ENCODE measurements at places on chromosomes 5 and 9.

DNA sequence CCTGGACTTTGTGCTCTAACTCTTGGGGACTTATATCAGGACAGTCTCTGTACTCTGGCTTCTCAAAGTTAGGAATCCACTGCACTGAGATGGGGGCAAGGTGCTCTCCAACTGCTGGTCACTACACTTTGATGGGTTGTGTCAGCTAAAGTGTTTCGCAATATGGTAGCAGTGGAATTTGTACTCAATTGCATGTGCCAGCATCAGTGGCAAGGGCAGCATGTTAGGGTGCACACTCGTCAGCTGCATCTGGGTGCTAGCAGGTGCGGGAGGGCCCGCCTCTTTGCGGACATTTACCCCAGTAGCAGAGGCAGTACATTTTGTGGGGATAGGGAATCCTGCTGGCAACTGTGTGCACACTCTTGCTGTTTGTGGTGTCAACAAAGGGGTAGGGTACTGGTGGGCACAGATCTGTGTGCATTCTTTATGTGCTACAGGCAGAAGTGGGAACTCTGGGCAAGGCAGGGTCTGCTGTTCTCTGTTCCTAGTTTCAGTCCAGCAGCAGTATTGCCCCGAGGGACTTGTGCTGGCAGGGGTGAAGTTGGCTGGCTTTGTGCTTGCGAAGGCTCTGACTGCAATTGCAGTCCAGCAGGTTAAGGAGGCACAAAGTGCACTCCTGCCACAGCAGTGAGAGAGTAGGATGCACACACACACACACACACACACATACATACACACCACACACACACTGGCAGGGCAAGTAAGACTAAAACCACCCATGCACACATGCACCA is 924.8 kb upstream of the CDH9 start:
- no peak for DNase-seq

DNA sequence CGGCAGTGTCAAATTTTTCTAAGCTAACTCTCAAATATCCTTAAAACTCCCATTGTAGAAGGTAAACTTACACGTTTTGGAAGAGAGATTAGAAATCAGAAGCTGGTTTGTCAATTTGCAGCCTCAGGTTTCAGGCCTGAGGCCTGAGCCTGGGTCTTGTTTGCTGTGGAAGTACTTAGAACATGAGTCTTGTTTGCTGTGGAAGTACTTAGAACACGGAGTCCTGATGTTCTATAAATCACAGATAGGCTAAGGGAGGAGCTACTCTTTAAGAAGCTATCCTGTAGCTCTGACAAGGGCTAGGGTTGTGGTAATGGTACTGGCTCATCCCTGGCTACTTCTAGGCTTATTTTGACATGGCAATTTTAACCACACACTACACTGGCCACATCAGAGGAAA is 97.8 kb downstream of the FBXW11 start:
- DNase-seq, result no peak

DNA sequence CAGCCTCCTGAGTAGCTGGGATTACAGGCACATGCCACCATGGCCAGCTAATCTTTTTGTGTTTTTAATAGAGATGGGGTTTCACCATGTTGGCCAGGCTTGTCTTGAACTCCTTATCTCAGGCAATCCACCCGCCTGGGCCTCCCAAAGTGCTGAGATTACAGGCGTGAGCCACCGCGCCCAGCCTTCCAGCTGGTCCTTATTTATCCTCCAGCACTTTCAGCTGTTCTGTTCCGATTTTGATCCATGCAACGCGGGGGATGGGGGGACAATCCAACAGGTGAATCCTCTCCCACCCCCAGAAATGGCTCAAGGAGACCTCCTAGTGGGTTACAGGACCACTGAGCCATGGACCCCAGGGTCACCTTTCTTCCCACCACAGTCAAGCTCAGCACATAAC is 14.7 kb upstream of the CDKN2AIPNL start:
- DNase-seq, result no peak

DNA sequence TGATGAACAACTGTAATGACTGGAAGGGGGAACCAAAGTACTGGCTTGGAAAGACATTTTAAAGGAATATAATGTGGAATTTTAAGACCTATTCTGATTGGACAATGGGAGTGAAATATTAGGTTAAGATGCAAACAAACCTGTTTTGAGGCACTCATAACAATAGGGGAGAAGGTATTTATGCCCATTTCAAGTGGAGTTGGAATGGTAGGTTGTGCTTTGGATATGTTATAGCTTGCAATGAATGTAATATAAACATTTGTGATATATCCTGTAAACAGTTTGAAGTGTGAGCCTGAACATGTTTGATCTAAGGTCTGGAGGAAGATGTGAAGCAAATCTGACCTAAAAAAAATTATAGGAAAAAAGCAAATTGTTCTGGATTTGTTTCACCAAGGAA is 129.6 kb upstream of the GRHPR start:
- DNase-seq, result no peak

GRCh38 chr5:121263456-121263855 is 588.2 kb upstream of the FTMT start:
- no peak for DNase-seq

DNA sequence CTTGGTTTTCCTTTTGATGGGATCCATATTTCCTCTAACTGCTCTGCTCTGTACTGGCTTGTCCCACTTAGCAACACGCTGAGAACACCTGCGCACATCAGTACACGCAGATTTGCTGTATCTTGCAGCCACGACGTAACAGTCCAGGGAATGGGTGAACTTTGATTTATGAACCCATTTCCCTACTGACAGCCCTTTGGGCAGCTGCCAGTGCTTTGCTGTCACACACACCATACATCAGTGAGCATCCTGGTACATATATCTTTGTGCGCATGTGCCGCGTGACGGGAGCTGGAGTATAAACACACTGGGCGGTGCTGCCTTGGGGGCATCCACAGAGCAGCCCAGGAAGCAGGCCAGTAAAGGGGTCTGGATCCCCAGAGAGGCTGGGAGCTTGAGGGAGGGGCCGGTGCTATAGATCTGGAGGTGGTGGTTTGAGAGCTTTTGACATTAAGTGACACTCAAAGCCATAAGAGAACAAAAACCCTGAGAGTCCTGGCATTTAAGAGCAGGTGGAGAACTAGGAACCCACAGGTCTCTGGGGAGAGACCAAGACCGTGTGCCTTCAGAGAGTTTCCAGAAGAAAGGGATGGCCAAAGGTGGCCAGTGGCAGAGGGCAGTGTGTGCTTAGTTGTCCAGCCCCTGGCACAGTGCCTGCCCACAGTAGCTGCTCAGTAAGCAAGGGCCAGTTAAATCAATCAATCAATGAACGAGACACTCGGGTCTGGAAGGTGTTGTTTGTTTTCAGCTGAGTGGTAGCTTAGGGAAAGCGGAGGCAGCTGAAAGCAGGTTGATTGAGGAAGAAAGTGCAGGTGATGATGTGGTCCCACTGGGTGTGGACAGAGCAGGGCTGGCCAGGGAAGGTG is 53.7 kb downstream of the LMX1B start:
- DNase-seq, result no peak

- no peak for DNase-seq
These were observed 670.8 kb downstream of the ACTL7B start for GRCh38 chr9:108184941-108185340.

GRCh38 chr5:44942524-44943001 is 133.8 kb downstream of the MRPS30 start:
- DNase-seq, result no peak

DNA sequence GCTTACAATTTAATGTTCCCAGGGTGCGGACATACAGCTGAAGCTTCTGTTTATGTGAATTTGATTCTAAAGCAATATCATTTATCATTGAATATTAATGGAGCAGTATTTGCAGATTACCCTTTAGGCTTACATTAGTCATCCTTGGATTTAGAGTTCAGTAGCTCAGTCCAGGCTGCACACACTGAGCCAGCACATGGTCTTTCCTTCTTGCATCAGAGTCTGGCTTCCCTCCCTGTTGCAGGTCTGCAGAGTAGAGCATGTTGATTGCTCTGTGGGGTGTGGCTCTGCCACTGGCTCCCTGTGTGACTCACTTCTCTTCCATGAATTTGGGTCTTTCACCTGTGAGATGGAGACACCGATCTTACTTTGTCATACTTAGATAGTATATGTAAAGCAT is 36.8 kb downstream of the NSG2 start:
- DNase-seq, result no peak

DNA sequence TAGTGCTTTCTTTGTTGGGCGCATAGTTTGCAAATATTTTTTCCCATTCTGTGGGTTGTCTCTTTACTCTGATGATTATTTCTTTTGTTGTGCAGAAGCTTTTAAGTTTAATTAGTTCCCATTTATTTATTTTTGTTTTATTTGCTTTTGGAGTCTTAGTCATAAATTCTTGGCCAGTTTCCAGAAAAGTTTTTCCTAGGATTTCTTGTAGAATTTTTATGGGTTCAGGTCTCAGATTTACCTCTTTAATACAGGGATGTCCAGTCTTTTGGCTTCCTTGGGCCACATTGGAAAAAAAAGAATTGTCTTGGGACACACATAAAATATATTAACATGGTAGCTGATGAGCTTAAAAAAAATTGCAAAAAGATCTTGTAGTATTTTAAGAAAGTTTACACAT is 122.0 kb downstream of the WDR70 start:
- no peak for DNase-seq

DNA sequence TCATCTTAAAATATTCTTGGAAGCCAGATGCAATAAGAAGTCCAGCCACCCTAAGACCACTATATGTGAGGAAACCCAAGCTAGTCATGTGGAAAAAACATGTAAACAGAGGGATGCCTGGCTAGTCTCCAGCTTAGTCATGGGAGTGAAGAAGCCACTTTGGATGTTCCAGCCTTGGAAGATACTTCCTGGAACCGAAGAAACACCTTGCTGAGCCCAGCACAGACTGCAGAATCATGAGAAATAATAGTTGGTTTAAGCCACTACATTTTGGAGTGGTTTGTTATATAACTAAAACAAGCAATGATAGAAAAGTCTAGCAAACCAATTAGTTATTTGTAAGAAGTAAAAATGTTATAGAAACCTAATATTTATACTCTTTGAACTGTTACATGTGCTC is 12.6 kb downstream of the DHX29 start:
- no peak for DNase-seq

GRCh38 chr5:125272357-125272756 is 525.9 kb upstream of the ZNF608 start:
- no peak for DNase-seq

DNA sequence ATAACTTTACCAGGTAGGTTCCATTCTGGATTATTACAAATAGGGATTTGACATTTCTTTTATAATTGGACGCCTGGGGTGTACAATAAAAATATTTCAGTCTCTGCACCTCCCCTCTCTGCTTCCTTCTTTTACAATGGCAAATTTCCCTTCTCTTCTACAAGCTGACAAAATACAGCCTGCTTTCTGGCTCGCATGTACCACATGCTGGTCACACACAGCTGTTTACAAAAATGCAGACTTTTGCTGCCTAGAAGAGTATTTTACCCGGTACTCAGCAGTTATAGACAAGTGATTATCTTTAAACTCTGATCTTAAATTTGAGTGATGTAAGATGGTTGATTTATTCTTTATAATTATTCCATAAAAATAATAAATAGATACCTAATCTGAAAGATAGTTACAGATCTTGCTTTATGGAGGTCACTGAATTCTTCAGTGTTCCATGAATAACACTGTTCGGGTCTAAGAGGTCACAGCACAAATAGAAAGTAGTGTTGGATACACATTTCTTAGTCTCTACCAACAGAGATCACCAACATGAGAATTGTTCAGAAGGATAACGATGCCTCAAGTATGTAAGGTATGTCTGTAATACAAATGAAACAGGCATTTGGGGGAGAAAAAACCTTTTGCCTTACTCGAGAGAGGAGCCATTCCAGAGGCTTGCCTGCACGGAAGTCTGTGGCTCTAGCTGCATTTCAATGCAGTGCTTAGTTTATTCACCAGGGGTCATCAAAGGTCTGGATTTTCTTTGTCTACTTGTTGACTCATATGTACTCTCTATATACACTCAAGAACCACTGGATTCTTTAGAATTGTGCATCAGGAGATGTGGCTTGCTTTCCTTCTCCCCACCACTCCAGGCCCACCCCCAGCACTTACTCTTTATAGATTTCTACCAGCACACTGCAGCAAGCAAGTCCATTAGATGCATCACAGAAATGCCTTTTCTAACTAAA is 206.6 kb upstream of the RFX3 start:
- DNase-seq, result peak; percentile 2

DNA sequence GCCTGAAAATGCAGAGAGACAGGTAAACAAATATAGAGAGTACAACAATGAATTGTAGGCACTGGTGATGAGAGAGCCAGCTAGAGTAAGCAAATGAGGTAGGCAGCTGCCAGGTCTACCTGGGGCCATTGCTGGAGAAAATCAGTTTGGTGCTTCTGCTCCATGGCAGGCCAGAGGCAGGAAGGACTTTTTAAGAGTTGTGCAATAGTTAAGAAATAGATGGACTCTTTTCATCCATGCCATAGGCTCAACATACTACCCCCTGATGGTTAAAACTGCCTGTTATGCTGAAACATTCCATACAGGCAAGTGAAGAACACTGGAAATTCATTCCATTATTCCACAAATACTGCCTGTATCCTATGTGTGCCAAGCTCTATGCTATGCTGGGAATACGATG is 86.5 kb upstream of the CCDC112 start:
- DNase-seq, result no peak

- no peak for DNase-seq
These were observed 52.3 kb upstream of the EGFL7 start for GRCh38 chr9:136610426-136610825.

GRCh38 chr5:115888027-115888426 is 46.3 kb downstream of the AP3S1 start:
- DNase-seq, result no peak
